GM23248 (cell line): ENCODE measurements at places on chromosomes 7 and 10. TPM values are rescaled to one million over a fixed set of nuclear protein-coding genes. Genes with fewer than 3 reads are reported as not detected.

DNA sequence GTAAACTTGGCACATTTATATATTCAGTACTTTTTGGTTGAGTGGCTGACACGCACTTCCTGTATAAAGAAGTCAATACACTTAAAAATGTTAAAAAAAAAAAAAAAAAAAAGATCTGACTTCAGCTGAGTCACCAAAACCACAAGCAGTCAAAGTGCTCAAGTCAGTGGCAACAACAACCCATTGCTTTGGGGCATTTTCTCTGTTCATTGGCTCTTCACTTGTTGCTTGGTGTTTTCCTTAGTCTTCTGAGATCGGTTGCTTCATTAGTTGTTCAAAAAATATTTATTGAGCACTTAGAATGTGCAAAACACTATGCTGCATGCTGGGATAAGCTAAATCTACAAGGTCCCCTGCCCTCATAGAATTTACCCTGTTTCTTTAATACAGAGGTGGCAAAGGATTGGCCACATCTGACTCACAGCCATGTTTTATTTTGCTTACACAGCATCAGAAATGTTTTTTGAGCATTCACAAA, 63.7 kb downstream of the ZNRF2 start:
- DNase-seq: peak; percentile 95
- H3K27me3 ChIP-seq: no peaks in the 10 kb centered on the region
- peaks cover 19% of the 10 kb centered on the region for H3K4me1 ChIP-seq
- H3K4me3 ChIP-seq: peak overlapping the region; percentile 53
- H3K36me3 ChIP-seq: no peaks in the 10 kb centered on the region

DNA sequence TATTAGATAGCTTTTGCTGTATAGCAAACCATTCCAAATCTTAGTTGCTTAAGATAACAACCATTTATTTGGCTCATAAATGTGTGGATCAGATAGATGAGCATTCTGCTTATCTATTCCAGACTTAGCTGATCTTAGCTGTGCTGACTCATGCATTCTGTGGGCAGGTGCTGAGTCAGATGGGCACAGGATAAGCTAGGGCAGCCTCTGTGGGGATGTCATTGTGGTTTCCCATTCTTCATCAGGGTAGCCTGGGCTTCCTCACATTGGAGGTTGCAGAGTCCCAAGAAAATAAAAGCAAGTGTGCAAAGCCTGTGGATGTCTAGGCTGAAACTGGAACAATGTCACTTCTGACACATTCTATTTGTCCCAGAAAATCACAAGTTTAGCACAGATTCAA, 917.0 kb downstream of the TYW1 start:
- no peaks in the 10 kb centered on the region for H3K36me3 ChIP-seq
- no peak overlapping the region for H3K4me3 ChIP-seq
- H3K27me3 ChIP-seq: no peaks in the 10 kb centered on the region
- H3K27ac ChIP-seq: no peak overlapping the region

GRCh38 chr7:44348851-44349781, 23.7 kb upstream of the CAMK2B start:
- H3K27me3 ChIP-seq: no peaks in the 10 kb centered on the region
- no peak for DNase-seq
- H3K4me1 ChIP-seq: no peaks in the 10 kb centered on the region
- H3K4me3 ChIP-seq: no peak overlapping the region
- H3K27ac ChIP-seq: no peak overlapping the region

DNA sequence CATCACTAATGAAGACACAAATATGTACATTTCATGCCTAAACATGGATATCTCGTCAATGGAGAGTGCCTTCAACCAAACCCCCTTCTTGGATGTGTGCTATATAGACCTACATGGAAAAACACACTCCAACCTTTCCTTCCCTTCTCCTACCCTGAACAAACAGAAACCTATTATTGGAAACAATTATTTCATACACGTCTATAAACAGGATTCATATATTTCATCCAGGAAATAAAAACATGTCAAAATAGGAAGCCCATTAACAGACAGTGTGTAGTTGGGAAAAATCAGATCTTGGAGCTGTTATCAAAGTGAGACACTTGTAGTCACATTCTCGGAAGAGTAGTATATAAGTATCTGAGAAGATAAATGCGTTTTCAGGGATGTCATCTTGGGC, 81.1 kb downstream of the NRP1 start:
- peaks cover 73% of the 10 kb centered on the region for H3K36me3 ChIP-seq
- no peaks in the 10 kb centered on the region for H3K27me3 ChIP-seq
- H3K4me1 ChIP-seq: peaks cover 39% of the 10 kb centered on the region
- peak overlapping the region; percentile 73 for H3K27ac ChIP-seq
- H3K4me3 ChIP-seq: no peak overlapping the region

GRCh38 chr7:139739863-139740597, 37.8 kb downstream of the HIPK2 start:
- H3K4me1 ChIP-seq: peaks cover 60% of the 10 kb centered on the region
- H3K27ac ChIP-seq: no peak overlapping the region
- H3K36me3 ChIP-seq: no peaks in the 10 kb centered on the region
- no peaks in the 10 kb centered on the region for H3K27me3 ChIP-seq
- H3K4me3 ChIP-seq: no peak overlapping the region

- no peaks in the 10 kb centered on the region for H3K27me3 ChIP-seq
- peak overlapping the region; percentile 99 for H3K4me3 ChIP-seq
- peak overlapping the region; percentile 97 for H3K27ac ChIP-seq
- H3K4me1 ChIP-seq: peaks cover 40% of the 10 kb centered on the region
- H3K36me3 ChIP-seq: peaks cover 29% of the 10 kb centered on the region
These were observed 2.7 kb downstream of the YWHAG start for GRCh38 chr7:76356115-76356514.

DNA sequence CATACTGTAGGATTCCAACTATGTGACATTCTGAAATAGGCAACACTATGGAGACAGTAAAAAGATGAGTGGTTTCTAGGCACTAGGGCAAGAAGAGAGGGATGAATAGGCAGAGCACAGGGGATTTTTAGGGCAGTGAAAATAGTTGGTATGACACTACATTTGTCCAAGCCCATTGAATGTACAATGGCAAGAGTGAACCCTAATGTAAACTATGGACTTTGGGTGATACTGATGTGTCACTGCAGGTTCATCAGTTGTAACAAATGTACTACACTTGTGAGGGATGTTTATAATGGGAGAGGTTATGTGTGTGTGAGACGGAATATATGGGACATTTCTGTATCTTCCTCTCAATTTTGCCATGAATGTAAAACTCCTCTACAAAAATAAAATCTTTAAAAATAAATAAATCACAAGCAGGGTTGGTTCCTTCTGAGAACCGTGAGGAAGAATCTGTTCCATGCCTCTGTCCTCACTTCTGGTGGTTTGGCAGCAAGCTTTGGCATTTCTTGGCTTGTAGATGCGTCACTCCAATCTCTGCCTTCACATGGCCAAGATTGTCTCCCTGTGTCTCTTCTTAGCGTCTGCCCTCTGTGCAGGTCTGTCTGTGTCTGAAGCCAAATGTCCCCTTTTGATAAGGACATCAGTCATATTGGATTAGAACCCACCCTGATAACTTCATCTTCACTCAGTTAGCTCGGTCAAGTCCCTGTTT, 83.1 kb upstream of the AGBL3 start:
- peak; percentile 82 for DNase-seq
- H3K36me3 ChIP-seq: peaks cover 27% of the 10 kb centered on the region; the same call in 1 of the 2 replicates
- peaks cover 89% of the 10 kb centered on the region for H3K4me1 ChIP-seq
- no peaks in the 10 kb centered on the region for H3K27me3 ChIP-seq

DNA sequence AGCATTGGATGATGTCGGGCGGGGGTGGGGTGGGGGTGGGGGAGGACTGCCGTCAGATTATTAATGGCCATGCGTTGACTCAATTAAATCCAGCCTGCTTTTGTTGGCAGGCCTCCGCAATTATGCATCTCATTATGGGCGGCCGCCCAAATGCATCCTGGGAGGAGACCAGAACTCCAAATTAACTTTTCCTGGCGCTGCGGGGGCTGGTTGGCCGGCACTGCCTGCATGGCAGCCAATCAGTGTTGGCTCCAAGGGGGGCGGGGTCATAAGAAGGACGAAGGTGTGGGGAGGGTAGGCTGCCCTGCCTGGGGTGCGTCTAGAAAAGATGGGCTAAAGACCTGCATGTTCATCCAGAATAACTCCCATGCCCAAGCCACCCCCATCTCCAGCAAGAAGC, 83.9 kb upstream of the PAX2 start:
- DNase-seq: no peak
- H3K27ac ChIP-seq: no peak overlapping the region
- H3K4me1 ChIP-seq: no peaks in the 10 kb centered on the region
- no peak overlapping the region for H3K4me3 ChIP-seq

- H3K27me3 ChIP-seq: no peaks in the 10 kb centered on the region
- peaks cover 25% of the 10 kb centered on the region for H3K4me1 ChIP-seq
- H3K4me3 ChIP-seq: peak within 1 kb of the TSS; percentile 84
- peaks cover 7% of the 10 kb centered on the region; the same call in 1 of the 2 replicates for H3K36me3 ChIP-seq
These were observed at the start of gene CYREN for GRCh38 chr7:135170274-135170997. Gene CYREN (minus strand): TSS chr7:135170707. CDS start chr7:135168922, 1,785 bp downstream.

DNA sequence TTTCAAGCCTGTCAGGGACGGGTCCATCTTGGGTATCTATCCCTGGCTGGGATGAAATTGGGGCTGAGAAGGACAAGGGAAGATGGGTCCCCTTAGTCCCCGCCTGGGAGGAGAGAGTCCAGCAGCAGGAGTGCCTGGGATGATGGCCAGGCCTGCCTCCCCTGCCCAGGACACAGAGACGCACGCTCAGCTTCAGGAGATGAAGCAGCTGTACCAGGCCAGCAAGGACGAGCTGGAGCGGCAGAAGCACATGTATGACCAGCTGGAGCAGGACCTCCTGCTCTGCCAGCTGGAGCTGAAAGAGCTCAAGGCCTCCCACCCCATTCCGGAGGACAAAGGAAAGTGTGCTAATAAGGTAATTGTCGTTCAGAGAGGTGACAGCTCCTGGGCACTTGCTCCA, 15.4 kb downstream of the CCDC136 start:
- H3K4me1 ChIP-seq: peaks cover 11% of the 10 kb centered on the region
- H3K4me3 ChIP-seq: no peak overlapping the region
- no peak for DNase-seq
- H3K36me3 ChIP-seq: peaks cover 9% of the 10 kb centered on the region; the same call in 1 of the 2 replicates

- H3K4me3 ChIP-seq: no peak overlapping the region
- DNase-seq: no peak
- no peaks in the 10 kb centered on the region for H3K27me3 ChIP-seq
- no peaks in the 10 kb centered on the region for H3K36me3 ChIP-seq
- H3K4me1 ChIP-seq: no peaks in the 10 kb centered on the region
- H3K27ac ChIP-seq: no peak overlapping the region
These were observed 536.4 kb downstream of the DNAJB6 start for GRCh38 chr7:157873181-157873580.

GRCh38 chr7:25621993-25622392, 393.7 kb upstream of the NPVF start:
- no peaks in the 10 kb centered on the region; the same call in 1 of the 2 replicates for H3K27me3 ChIP-seq
- DNase-seq: no peak
- H3K4me3 ChIP-seq: no peak overlapping the region
- no peak overlapping the region for H3K27ac ChIP-seq

SLC26A3 gene
- total RNA-seq: not detected in 2 replicates

EEPD1 gene
- 5.2 and 13.3 TPM in 2 replicates for total RNA-seq

TDRD1 gene
- total RNA-seq: not detected in 2 replicates

SLC39A12 gene
- not detected in 2 replicates for total RNA-seq

AMZ1 gene
- total RNA-seq: 3.4 and 4.4 TPM in 2 replicates

CPA4 gene
- total RNA-seq: 8.6 and 16.7 TPM in 2 replicates

ABCC2 gene
- total RNA-seq: under 0.01 and 0.86 TPM in 2 replicates
